ENCODE measurements at places on chromosomes 6 and 20.

DNA sequence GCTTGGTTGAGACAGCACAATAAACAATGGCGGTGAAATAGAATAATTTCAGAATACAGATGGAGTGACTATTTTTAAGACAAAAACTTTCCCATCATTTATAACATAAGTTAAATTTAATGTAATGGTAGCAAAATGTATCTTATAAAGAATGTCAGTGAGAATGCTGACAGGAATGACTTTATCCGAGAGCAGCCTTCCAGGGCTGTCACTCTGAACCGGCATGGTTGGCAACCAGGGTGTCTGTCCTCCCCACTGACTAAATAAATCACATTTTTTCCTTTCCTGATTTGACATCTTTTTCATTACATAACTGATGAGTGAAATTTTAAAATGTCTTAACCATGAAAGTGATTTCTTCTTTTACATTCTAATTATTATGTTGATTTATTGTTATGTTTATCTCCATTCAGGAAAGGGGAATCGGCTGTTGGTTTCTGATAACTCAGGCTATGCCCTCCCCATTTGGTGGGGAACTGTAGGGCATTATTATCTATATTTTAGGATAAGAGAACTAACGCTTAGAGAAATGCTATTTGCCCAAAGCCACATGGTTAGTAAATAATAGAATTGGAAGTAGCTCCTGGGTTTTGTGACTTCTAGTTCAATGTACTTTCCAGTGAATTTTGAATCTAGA, 109.2 kb upstream of the OGFRL1 start:
- DNase-seq: no peak

- DNase-seq: no peak
Measured at GRCh38 chr20:25135031-25135430, 53.1 kb upstream of the VSX1 start.

DNA sequence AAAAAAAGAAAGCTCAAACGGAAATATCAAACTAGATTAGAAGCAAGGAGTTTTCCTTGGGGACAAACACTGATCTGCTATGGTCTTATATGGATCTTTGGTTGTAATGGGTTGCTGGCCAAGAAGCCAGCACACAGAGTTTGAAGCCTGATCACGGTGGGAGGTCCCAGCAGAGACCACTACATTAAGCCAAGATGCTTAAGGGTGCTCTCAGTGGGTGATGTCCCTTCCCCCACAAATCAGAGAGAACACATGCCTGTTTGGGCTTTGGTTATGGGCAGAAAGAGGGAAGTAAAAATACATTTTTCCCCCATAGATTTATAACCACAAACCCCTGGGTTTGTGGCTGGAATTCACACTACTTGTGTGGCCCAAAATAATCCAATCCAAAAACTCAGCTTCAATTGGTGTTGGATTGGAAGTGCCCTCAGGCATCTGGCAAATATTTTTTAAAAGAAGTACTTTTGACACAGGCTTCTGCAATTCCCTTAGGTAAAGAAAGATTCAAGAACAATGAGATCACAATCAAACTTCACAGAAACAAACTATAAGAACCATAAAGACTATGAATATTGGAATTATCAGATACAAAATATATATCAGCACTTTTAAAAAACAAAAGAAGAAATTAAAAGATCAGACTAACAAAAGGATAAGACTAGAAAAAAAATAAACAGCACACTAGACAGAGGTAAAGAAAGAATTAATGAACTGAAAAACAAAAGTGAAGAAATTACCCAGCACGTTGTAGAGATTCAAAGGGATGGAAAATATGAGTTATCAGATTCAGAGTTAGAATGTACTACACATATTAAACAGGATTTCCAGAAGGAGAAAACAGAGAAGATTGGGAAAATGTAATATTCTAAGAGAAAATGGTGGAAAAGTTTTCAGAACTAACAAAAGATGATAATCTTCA, 44.7 kb downstream of the ESF1 start:
- DNase-seq: no peak

GRCh38 chr20:2874456-2874855, 1.2 kb downstream of the PTPRA start:
- DNase-seq: no peak

DNA sequence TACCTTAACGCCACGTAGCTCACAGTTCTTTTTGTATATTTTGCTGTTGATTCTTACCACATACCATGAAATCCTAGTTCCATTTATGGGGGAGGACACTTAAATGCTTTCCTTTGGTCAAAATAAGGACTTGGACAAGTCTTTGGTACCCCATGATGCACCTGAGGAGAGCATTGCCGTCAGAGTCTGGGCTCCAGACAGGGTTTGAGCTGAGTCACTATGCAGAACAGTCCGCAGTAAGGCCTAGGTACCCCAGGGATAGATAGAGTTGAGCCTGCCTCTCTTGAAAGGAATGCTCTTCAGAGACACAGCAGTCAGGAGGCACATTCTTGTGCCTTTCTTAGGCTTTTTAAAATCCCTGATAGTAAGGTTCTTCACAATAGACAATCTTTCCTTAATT, 6.0 kb downstream of the PARD6B start:
- no peak for DNase-seq

DNA sequence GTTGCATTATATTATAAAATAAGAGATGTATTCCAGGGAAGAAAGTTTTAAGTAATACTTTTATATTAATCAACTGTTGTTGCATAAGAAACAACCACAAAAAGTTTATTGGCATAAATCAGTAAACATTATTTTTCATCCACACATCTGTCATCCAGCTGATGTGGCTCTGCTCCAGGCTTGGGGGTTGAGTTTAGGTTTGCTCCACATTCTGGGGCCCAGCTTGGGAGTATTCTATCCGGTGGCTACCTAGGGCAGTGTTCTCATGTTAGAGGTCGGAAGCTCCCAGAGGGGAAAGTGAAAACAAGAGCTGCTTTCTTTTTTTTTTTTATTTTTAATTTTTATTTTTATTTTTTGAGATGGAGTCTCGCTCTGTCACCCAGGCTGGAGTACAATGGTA, 728.4 kb upstream of the FLRT3 start:
- no peak for DNase-seq

All from stimulated activated CD4-positive, alpha-beta T cell treated with anti-CD3 and anti-CD28 coated beads, Interleukin-1b, Interleukin-23, amount 100 ng/mL, for 1 hour (primary cell).